ENCODE measurements at places on chromosomes 13 and 19.

DNA sequence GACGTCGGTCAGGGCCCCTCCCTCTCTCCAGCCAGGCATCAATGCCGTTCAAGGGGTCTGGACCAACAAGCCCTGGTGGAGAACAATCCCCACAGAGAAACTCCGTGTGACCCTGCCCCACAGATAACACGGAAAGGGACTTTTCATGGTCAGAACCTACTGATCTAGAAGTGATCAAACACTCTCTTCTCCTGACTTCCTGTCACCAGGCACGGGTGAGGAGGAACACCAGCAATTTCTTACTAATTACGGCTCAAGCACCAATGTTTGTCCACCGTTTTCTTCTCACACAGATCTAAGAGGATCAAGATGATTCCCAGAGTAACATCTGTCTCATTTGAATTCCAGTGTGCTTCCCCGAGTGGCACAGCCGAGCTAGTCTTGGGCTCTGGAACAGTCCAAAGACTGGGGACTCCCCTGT, 11.8 kb downstream of the RASA3 start:
- no peak for DNase-seq

DNA sequence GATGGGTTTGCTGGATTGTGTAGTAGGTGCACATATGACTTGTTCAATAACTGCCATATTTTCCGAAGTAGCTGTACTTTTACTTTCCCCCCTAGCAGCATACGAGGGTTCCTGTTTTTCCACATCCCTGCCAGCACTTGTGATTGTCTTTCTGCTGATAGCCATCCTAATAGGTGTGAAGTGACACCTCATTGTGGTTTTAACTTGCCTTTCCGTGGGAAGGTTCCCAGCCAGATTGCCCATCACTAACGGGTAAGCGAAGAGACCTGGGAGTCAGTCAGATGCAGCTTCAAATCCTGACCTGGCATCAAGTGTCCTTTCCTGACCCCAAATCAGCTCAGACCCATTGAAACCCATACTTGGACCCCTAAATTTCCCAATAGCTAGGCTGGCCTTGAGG, 4.5 kb downstream of the CLPTM1 start:
- DNase-seq: no peak

- no peak for DNase-seq
Measured at GRCh38 chr19:1471010-1471514, 8.0 kb downstream of the C19orf25 start.

DNA sequence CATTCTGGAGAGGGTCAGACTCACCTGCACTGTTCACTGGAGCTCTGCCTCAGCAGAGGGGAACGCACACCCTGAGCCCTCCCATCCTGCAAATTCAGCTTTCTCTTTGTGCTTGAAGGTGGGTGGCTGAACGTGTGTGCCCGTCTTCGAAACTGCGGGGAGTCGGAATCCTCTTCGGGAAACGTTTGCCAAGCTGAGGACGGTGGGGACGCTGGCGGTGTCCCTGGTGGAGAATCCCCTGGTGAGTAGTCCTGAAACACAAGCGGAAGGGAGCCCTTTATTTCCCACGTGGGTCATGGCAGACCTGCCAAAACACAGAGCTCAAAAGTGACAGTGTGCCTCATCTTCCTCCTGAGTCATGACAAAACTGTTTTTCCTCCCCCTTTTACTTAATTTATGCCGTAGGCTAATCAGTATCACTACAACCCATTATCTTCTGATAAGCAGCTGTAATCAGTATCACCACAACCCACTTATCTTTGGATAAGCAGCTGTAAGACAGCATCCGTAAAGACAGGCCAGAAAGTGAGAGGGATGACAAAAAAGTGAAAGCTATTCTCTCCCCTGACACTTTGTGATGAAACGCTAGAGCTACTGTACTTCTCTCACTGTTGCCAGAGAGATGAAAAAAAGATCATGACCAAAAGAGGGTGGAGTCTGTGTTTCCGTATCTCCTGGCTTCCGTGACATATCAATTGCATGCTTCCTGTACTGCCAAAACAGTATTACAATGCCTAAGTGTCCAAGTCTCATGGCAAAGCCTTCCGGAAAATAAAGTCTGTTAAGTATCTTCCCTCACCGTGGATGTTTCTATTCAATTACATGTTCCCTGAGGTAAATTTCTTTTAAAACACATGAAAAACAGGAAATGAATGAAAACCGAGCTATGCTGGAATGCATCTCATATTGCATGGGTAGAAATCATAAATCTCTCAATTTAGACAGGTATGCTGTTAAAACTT, 155.5 kb downstream of the TBC1D4 start:
- DNase-seq: no peak

GRCh38 chr13:31703780-31704179, 35.5 kb upstream of the RXFP2 start:
- no peak for DNase-seq

GRCh38 chr13:99812625-99813024, 158.9 kb downstream of the ZIC5 start:
- peak; percentile 59 for DNase-seq

- no peak for DNase-seq
Measured at GRCh38 chr19:39237200-39238184, 7.3 kb downstream of the IFNL3 start.

DNA sequence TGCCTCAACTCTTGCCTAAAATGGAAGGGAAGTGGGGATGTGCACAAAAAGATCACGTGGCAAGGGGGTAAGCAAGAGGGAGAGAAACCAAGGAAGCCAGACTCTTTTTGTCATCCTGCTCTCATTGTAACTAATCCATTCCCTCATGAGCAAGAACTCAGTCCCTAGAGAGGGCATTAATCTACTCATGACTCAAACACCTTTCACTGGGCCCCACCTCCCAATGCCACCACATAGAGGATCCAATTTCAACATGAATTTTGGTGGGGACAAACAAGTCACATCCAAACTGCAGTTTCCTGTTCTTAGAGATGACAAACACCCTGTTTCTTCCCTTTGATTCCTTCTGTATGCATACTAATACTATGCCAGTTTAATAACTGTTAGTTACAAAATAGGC, 11.2 kb upstream of the CHST8 start:
- DNase-seq: no peak

DNA sequence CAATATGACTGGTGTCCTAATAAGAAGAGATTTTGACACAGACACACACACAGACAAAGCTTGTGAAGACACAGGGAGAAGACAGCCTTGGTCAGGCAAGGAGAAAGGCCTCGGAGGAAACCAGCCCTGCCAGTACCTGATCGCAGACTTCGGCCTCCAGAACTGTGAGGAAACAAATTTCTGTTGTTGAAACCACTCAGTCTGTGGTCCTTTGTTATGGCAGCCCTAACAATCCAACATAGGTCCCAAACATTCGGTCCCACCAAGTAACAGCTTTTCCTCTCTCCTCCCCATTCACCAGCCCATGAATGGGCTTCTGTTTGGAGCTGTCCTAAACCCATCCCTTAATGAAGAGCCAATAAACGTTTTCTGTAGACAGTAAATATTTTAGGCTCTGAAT, 36.4 kb upstream of the UBAC2 start:
- no peak for DNase-seq

DNA sequence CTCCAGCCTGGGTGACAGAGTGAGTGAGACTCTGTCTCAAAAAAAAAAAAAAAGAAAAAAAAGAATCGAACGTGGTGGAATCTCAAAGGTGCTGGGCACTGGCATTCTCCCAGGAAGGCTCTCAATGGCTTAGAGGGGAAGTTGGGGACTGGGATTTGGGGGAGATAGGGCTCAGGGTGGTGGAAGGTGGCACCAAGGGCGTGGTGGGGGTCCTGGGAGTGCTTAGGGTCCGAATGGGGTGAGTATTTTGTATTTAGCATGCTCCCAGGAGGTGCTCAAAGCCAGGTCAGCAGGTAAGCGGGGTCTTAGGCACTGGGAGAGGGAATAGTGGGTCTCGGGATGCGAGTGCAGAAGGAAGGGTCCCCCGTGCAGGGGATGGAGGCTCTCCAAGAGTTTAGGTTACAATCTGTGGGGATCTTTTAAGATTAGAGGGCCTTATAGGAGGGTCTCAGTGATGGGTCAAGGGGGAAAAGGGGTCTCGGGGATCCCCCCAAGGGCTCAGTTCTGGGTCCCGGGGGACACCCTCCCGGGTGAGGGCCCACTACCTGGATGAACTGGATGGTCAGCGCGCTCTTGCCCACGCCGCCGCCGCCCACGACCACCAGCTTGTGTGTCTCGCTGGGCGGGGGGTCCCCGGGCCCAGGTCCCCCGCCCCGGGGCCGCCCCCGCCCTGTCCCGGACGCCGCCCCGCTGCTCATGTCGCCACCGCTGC, 386 bp downstream of the RRAS start:
- DNase-seq: peak; percentile 33

DNA sequence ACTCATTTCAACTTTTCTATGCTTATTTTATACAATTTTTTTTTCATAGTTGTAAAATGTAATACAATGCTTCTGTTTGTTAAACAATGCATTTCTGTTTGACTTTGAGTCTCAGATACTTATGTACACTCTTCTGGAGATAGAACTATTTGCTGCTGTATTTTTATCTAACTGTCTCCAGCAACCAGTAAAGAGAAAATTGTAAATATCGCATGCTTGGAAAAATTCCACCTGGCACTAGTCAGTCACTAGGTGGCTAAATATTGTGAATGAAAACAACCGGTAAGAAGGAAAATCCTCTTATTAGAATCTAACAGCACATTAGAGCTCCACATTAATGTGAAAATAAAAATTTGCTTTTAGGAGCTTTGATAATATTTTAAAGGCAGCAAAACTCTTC, 876.5 kb downstream of the PCDH9 start:
- DNase-seq: peak; percentile 4

DNA sequence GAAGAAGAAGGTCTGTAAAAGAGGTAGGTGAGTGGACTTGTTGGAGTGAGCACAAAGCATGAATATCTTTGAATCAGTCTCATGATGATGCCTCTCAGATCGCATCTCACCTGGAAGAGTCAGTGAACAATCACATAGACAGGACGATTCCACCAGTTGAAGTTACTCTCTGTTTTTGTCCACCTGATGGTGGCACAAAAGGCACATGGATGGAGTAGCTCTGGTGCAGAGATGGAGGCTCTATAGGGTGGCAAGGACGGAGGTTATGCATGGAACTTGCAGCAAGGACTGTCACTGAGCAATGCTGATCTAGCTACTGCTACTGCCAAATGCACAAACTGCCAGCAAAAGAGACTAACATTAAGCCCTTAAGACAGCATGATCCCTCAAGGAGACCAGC, 10.3 kb upstream of the MYCBP2 start:
- no peak for DNase-seq

DNA sequence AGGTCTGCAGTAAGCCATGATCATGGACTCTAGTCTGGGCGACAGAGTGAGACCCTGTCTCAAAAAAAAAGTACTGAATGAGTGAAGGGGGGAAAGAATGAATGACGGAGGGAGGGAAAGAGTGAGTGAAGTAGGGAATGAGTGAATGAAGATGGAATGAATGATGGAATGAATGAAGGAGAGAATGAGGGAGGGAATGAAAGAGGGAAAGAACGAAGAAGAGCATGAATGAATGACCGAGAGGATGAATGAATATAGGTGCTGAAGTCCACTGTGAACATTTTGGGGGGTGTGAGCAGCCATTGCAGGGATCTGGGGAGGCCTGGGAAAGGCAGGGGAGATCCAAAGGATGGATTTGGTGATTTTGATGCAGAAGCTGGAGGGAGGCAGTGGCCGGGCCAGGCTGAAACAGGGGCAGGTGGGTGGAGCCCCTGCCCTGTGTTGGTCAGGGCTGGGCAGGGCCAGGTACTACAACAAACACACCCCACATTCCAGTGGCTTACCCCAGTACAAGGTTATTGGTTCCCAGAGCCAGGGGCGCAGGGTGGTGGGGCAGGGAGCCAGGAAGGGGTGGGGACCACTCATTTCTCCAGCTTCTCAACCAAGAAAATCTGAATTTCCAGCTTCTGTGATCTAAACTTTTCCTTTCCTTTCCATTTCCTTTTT, 14.3 kb downstream of the SLC27A1 start:
- no peak for DNase-seq

GRCh38 chr19:6312018-6312417, 21.4 kb downstream of the ACER1 start:
- DNase-seq: no peak

DNA sequence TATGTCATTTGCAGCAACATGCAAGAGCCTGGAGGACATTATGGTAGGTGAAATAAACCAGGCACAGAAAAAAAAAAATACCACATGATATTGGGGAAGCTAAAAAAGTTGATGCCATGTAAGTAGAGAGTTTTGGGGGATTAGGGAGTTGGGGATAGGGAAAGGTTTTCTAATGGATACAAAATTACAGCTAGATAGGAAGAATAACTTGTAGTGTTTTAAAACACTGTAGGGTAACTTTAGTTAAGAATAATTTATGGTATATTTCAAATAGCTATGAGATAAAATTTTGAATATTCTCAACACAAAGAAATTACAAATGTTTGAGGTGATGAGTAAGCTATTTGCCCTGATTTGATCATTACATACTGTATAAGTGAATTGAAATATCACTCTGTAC, 1456.7 kb upstream of the MIR17HG start:
- DNase-seq: no peak

DNA sequence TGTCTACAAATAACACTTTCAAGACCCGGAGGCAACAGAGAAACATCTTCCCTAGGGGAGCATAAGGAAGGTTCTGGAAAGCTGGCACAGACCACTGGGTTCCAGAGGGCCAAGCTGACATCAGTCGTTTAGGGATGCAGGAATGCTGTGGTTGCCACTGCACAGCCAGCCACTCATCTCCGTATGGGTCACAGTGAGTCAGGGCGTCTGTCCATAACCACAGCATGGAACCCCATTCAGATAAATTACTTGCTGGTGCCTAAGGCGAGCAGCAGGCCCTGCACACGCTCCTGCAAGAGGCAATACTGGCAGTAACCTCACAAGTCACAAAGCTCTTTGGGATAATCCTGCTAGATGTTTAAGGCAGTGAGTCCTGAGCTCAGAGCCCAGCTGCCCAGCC, 140.9 kb upstream of the UBL3 start:
- peak; percentile 50 for DNase-seq

GRCh38 chr13:99983499-99984401, 2.2 kb downstream of the ZIC2 start:
- no peak for DNase-seq

- DNase-seq: no peak
Measured at GRCh38 chr19:44912854-44913253, 1.6 kb upstream of the APOC1 start.

GRCh38 chr13:34862716-34863115, 79.4 kb upstream of the NBEA start:
- DNase-seq: no peak

DNA sequence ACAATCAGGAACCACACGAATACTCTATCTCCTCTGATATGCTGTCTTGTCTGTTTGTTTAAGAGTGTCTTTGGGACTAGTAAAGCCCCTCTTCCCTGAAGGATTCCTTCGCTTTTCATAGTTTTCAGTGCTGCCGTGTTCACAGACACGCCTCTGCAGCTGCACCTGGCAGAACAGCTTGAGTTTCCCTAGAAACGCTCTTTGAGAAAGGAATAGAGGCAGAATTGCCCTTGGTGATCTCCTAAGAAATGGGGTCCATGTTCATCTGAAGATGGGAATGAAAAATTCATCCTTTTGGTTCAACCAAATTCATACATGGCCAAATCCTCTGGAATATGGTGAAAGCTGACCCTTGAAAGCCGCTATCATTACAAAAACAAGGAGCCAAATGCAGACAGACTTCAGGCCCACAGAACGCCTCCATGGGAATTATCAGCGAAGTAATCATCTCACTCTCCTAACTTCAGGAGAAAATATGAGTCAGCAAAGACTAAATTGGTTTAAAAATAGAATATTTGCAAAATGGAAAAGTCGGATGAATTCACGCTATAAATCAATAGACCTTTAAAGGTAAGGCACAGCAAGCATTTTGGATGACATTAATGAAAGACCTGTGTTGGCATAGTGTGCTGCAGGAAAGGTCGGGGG, 5.5 kb downstream of the SACS start:
- peak; percentile 41 for DNase-seq

- peak; percentile 48 for DNase-seq
Measured at GRCh38 chr13:24450530-24450929, 62.0 kb downstream of the PARP4 start.

GRCh38 chr13:25085125-25085742, 10.7 kb upstream of the PABPC3 start:
- peak; percentile 75 for DNase-seq

Data from adipocyte (in vitro differentiated cells).